Mononuclear cell (primary cell): ENCODE measurements at places on chromosomes 4 and X. TPM values are rescaled to one million over a fixed set of nuclear protein-coding genes. Genes with fewer than 3 reads are reported as not detected.

EOLA2 gene
- 8.8 TPM for total RNA-seq

TDO2 gene
- not detected for total RNA-seq

PRDX4 gene
- 14.6 TPM for total RNA-seq

MAP3K15 gene
- 0.10 TPM for total RNA-seq

PNMA6A gene
- total RNA-seq, result 0.10 TPM

PFKFB1 gene
- total RNA-seq, result 0.42 TPM

GPM6B gene
- 0.21 TPM for total RNA-seq

MAGEE2 gene
- not detected for total RNA-seq

AFP gene
- total RNA-seq, result not detected

SPIN2A gene
- total RNA-seq, result 0.10 TPM

S100P gene
- total RNA-seq, result 0.31 TPM

CAPN6 gene
- total RNA-seq, result not detected

ADH6 gene
- total RNA-seq, result not detected

HTN3 gene
- not detected for total RNA-seq

FAM200B gene
- 30.1 TPM for total RNA-seq

UGT2A1 gene
- not detected for total RNA-seq

ZNF157 gene
- total RNA-seq, result 0.63 TPM

TRIM60 gene
- not detected for total RNA-seq

KCNIP4 gene
- total RNA-seq, result not detected

CT45A2 gene
- total RNA-seq, result not detected

ZNF595 gene
- 22.6 TPM for total RNA-seq

AMBN gene
- not detected for total RNA-seq

SPANXA2 gene
- total RNA-seq, result not detected

RBMX gene
- total RNA-seq, result 402 TPM

PLAC8 gene
- total RNA-seq, result 354 TPM

DCAF8L2 gene
- 0.10 TPM for total RNA-seq

TMEM31 gene
- not detected for total RNA-seq

EPGN gene
- not detected for total RNA-seq

TRIM75 gene
- not detected for total RNA-seq

PNMA3 gene
- 1.3 TPM for total RNA-seq

ARL9 gene
- total RNA-seq, result 0.21 TPM

SASH3 gene
- total RNA-seq, result 132 TPM

GRK4 gene
- 1.7 TPM for total RNA-seq

NLRP2B gene
- 0.10 TPM for total RNA-seq

SHISA3 gene
- total RNA-seq, result not detected

NPY5R gene
- total RNA-seq, result not detected

RTL3 gene
- not detected for total RNA-seq

CLNK gene
- 0.52 TPM for total RNA-seq

IL2 gene
- 1.3 TPM for total RNA-seq

CXorf51B gene
- total RNA-seq, result not detected

GUCY1B1 gene
- total RNA-seq, result 12.5 TPM

OPHN1 gene
- 2.0 TPM for total RNA-seq

CCNB3 gene
- 0.10 TPM for total RNA-seq

EDNRA gene
- under 0.01 TPM for total RNA-seq

REELD1 gene
- total RNA-seq, result 0.31 TPM

NEUROG2 gene
- total RNA-seq, result not detected

EREG gene
- total RNA-seq, result 240 TPM

TMEM185A gene
- total RNA-seq, result 5.5 TPM

GYPB gene
- not detected for total RNA-seq

HS6ST2 gene
- total RNA-seq, result not detected

PPP4R3C gene
- total RNA-seq, result 0.10 TPM

AMTN gene
- not detected for total RNA-seq

NOP14 gene
- 17.4 TPM for total RNA-seq

FTSJ1 gene
- 19.3 TPM for total RNA-seq

CXCL11 gene
- 0.10 TPM for total RNA-seq

KIAA1210 gene
- not detected for total RNA-seq

RNF175 gene
- 1.2 TPM for total RNA-seq

NSUN7 gene
- total RNA-seq, result 0.73 TPM

HPSE gene
- 9.4 TPM for total RNA-seq

IL13RA2 gene
- total RNA-seq, result not detected
